ENCODE measurements at places on chromosomes 16 and 17.
A peak's percentile ranks its signal among the peaks of the same experiment; 100 is the strongest.

DNA sequence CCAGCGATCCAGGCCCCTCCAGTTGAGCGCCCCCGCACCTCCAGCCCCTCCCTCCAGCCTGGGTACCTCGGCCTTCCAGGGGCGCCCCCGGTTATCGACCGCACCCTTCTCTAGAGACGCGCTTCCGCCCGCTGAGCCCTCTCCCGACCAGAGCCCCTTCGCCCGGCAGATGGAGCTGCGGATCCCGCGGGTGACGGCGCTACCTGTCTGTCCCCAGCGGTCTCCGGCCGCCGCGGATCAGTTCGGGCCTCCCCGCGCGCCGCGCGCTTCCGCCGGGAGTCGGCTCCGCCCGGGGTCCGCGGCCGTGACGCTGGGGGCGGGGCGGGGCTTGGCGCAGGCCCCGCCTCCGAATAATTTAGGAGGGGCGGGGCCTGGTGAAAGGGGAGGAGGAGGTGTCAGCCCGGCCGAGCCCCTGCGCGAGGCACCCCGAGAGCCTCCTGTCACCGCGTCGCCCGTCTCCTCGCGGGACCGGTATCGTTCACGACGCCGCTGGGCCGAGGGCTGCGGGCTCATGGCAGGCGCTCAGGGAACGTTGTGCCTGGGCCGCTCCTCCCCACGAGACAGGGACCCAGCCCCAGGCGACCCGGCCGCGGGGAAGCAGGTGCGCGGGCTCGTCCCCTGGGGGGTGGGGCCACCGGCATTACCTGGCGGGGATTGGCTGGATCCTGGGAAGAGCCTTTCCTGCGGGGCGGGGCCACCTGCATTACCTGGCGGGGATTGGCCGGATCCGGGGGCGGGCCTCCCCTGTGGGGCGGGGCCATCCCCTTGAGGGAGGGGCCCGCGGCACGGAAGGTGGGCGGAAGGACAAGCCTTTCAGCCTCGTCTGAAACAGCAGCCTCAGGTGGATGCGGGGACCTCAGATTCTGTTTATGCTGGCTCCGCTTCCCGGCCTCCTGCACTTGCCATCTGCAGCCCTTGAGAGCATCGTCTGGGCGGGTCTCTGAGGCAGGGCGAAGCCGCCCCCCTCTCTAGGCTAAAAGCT, at the start of gene SPATA2L:
SPATA2L (minus strand) TSS at position 281 of the 982 bp plus-strand sequence. CDS start 473 bp downstream, outside the sequence.
- H3K4me1 ChIP-seq, result peaks cover 18% of the 10 kb centered on the region
- peak within 1 kb of the TSS; percentile 88 for H3K27ac ChIP-seq

DNA sequence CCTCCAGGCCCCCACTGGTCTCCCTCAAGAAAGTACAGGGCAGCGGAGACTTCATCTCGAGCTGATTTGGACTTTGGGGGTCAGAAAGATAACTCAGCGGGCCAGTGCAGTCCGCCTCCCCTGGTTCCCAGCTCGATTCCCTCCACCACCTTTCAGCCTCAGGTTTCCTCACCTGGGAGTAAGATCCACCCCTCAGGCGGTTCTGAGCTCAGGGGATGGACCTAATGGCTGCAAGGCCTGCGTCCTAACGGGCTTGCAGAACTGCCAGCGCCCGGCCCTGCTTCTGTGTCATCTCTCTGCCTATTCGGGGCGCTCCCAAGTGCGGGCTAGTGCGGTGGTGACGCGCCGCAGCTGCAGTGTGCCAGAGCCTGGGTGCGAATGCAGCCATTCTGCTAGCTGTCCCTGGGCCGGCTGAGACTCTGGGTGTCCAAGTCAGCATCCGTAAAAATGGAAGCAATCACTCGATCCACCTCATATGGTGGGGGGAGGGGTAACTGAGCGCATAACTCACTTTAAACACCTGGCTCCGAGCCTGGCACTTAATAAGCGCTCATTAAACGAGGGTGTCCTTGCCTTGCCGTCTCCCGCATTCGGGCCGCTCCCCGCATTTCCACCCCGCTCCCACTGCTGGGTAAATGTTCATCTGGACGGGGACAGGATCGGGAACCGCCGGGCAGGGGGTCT, 129.6 kb upstream of the LHX1 start:
- H3K36me3 ChIP-seq, result peaks cover 5% of the 10 kb centered on the region
- H3K4me3 ChIP-seq, result no peak overlapping the region
- no peak overlapping the region for H3K27ac ChIP-seq
- peaks cover 3% of the 10 kb centered on the region for H3K4me1 ChIP-seq
- peaks cover 87% of the 10 kb centered on the region for H3K27me3 ChIP-seq

DNA sequence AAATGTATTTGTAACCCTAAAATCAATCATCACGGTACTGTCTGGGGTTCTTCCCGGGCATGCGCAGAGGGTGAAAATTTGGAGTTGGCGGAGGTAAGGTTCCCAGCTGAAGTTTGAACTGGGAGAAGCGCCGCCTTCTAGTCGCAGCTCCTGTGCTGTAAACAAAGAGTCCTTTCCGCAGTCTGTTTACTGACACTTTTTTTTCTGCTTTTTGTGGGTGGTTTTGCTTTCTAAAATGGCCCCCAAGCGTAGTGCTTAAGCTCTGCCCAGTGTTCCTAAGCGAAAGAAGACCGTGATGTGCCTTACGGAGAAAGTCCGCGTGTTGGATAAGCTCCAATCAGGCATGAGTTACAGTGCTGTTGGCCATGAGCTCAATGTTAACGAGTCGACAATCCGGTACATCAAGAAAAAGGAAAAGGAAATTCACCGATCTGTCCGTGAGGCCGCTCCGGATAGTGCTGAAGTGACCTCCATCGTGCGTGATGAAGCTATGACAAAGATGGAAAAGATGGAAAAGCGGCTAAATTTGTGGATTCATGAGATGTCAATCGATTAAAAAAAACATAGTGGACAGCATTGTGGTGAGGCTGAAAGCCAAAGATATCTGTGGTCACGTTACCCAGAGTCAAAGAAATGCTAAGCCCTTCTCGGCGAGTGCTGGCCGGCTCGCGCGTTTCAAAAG, 570 bp upstream of the CFDP1 start:
- peaks cover 39% of the 10 kb centered on the region for H3K36me3 ChIP-seq
- peak; percentile 69 for DNase-seq
- H3K4me1 ChIP-seq, result peaks cover 25% of the 10 kb centered on the region

GRCh38 chr17:69090365-69090764, 29.6 kb upstream of the ABCA9 start:
- no peak overlapping the region for H3K4me3 ChIP-seq
- DNase-seq, result no peak
- no peaks in the 10 kb centered on the region for H3K4me1 ChIP-seq
- H3K36me3 ChIP-seq, result no peaks in the 10 kb centered on the region
- H3K27ac ChIP-seq, result no peak overlapping the region

- no peak overlapping the region for H3K27ac ChIP-seq
- peak overlapping the region; percentile 70 for H3K4me3 ChIP-seq
- DNase-seq, result no peak
- peaks cover 8% of the 10 kb centered on the region for H3K36me3 ChIP-seq
- no peaks in the 10 kb centered on the region for H3K27me3 ChIP-seq
- H3K4me1 ChIP-seq, result peaks cover 20% of the 10 kb centered on the region
Observed at GRCh38 chr16:381012-381788, 578 bp downstream of the PGAP6 start.

DNA sequence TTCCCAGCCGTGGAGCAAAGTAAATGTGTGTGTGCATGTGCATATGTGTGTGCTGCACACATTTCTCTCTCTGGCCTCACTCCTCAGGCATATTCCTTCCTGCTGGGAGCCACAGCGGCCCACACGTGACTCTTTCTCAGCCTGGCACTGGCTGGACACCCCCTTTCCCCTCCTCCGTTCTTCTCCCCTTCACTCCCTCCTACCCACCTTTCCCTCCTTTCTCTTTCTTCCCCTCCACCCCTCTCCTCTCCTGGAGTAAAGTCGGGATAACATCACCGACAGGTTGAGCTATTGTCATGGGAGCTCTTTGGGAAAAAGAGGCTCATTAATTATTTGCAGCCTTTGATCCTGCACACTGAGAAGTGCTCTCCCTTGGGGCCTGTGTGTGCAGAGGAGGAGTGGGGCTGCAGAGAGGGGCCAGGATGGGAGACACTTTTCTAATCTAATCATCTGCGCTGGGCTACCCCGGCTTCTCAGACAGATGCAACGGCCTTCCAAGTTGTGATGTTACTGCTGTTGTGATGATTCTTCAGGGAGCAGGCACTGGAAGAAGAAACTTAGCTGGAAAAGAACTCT, 126.3 kb upstream of the HSBP1 start:
- no peak overlapping the region for H3K27ac ChIP-seq
- peaks cover 3% of the 10 kb centered on the region for H3K36me3 ChIP-seq
- no peak for DNase-seq
- H3K4me3 ChIP-seq, result no peak overlapping the region
- peaks cover 32% of the 10 kb centered on the region for H3K27me3 ChIP-seq

- peaks cover 42% of the 10 kb centered on the region for H3K4me1 ChIP-seq
- no peak overlapping the region for H3K4me3 ChIP-seq
- DNase-seq, result no peak
- peaks cover 3% of the 10 kb centered on the region for H3K36me3 ChIP-seq
- peak overlapping the region; percentile 35 for H3K27ac ChIP-seq
Observed at GRCh38 chr16:68364561-68364998, 53.8 kb downstream of the PRMT7 start.

DNA sequence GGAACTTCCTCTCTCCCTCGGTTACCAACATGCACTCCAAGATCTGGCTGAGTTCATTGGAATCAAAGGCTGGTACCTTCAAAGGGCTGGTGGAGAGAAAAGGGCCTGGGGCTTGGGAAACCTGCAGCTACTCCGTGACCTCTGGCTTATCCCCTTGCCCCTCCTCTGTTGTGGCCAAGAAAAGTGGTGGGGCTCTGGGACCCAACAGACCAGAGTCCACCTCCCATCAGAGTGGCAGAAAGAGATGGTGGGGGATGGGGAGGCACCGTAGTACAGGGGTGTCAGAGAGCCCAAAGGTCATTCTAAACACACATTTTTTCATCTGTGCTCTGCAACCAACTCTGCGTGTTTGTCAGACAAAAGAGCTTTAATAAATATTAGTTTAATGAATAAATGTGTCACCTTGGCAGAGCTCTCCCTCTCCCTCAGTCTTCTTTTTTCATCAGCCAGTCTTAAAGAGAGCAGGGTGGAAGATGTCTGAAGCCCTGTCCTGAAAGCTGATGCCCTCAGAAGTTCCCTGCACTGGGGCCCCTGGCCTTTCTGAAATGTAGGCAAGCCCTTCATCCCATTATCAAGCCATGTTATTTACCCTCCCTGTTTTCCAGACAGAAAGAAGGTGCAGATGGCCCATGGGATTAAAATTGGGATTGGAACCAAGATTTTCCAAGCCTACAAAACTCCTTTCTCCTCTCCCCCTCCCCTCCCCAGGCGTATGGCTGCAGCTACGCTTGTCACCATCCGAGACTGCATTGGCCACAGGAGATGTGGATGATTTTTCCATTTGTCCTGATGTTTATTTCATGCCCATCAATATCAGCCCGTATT, 227.3 kb downstream of the CCDC182 start:
- H3K27ac ChIP-seq, result no peak overlapping the region
- no peak overlapping the region for H3K4me3 ChIP-seq
- no peak for DNase-seq

- peak overlapping the region; percentile 80 for H3K27ac ChIP-seq
- H3K27me3 ChIP-seq, result no peaks in the 10 kb centered on the region
- peaks cover 30% of the 10 kb centered on the region for H3K36me3 ChIP-seq
- H3K4me3 ChIP-seq, result peak overlapping the region; percentile 83
Observed at GRCh38 chr17:31310260-31310659, 3.6 kb downstream of the EVI2B start.

GRCh38 chr17:50539762-50540559, 7.0 kb upstream of the SPATA20 start:
- H3K27me3 ChIP-seq, result peaks cover 34% of the 10 kb centered on the region
- peak overlapping the region; percentile 15 for H3K27ac ChIP-seq
- DNase-seq, result no peak
- H3K36me3 ChIP-seq, result peaks cover 3% of the 10 kb centered on the region

DNA sequence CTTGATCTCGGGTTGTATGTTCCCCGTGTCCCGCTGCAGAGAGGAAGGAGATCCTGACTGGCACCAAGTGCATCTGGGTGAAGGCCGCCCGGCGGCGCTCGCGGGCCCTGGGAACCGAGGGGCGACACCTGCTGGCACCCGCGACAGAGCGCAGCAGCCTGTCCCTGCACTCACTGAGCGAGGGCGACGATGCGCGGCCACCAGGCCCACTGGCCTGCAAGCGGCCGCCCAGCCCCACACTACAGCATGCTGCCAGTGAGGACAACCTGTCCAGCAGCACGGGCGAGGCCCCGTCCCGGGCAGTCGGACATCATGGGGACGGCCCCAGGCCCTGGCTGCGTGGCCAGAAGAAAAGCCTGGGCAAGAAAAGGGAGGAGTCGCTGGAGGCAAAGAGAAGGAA, 7.5 kb downstream of the BTBD17 start:
- no peak overlapping the region for H3K27ac ChIP-seq
- H3K27me3 ChIP-seq, result peaks cover 42% of the 10 kb centered on the region
- no peaks in the 10 kb centered on the region for H3K4me1 ChIP-seq

GRCh38 chr17:16325964-16326363, 27.3 kb downstream of the CENPV start:
- peaks cover 16% of the 10 kb centered on the region for H3K36me3 ChIP-seq
- DNase-seq, result no peak
- H3K4me3 ChIP-seq, result no peak overlapping the region

DNA sequence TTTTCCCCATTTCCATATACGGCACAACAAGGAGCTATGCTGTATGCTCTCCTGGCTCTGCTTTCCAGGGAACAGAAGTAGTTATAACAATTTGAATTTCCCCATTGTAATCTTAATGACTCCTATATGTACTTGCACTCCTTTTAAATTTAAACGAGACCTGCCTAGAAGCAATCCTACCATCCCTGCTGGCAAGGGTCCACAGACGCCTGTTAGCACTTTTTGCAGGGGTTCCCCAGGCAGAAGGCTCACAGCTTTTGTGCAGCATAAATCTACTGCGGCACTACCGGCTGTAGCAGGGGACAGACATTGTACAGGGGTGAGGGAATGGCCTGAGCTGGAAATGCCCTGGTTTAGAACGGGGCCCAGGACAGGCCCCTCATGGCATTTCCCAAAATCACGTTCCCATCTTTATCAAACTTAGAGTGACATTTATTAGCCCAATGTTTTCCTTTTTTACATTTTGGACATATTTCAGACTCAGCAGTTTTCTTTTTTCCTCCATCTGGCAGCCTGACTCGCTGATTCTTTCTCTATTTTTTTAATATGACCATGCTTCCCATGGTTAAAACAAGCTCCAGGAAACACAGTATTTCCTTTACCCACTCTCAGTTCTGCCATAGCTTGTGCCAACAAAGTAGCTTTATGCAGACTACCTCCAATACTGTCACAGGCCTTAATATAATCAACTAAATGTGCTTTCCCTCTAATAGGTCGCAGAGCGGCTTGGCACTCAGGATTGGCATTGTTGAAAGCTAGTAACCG, 35.4 kb upstream of the USP22 start:
- H3K4me3 ChIP-seq, result no peak overlapping the region
- no peaks in the 10 kb centered on the region for H3K36me3 ChIP-seq
- DNase-seq, result no peak
- H3K27me3 ChIP-seq, result peaks cover 46% of the 10 kb centered on the region

GRCh38 chr16:75012380-75013081, 13.7 kb downstream of the ZNRF1 start:
- H3K27me3 ChIP-seq, result no peaks in the 10 kb centered on the region
- H3K27ac ChIP-seq, result peak overlapping the region; percentile 90
- H3K4me3 ChIP-seq, result peak overlapping the region; percentile 73
- H3K4me1 ChIP-seq, result peaks cover 14% of the 10 kb centered on the region
- H3K36me3 ChIP-seq, result no peaks in the 10 kb centered on the region
- DNase-seq, result no peak

Measured in effector memory CD8-positive, alpha-beta T cell (primary cell).